Mesothelial cell of epicardium (in vitro differentiated cells): ENCODE measurements at places on chromosomes 11 and 22. TPM values are rescaled to one million over a fixed set of nuclear protein-coding genes. Genes with fewer than 3 reads are reported as not detected.

Gene UNC93B1
- 19.0 to 23.7 TPM (median 20.4 TPM) in 3 replicates for total RNA-seq

DNA sequence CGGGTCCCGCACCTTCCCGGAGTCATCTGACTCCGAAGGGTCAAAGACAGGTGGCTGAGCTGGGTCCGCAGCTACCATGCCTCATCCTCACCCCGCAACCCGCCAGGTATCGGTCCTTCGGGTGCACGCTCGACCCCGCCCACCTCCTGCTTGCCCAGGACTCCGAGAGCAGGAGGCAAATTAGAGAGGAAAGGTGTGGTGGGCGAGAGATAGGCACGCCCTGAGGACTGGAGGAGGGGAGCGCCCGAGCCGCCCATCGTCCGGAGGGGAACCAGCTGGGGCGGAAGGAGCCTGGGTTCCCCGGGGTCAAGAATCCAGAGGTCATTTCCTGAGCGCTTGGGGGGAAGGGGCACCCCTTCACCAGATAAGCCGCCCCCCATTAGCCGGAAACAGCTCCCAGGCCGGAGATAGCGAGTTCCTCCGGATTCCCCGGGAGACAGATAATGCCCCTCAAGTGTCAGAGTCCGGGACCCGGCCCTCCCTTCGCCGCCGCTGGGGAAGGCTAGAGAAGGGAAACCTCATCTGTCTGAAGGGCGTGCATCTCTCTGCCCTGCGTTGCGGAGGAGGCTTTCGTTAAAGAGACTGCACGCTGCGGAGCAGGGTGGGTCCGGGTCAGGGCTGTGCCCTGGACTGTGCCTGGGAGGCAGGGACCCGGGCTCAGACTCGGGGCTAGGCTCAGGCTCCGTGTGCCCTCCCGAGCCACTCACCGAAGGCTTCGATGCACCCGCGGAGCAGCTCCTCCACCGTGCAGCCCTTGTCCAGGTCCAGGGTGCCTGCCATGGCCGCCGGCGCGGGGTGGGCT is 1.7 kb downstream of the RASGRP2 start:
- no peak for DNase-seq
- peaks cover 16% of the 10 kb centered on the region for H3K4me1 ChIP-seq
- no peak overlapping the region for H3K27ac ChIP-seq
- H3K36me3 ChIP-seq: no peaks in the 10 kb centered on the region
- H3K4me3 ChIP-seq: peak overlapping the region; percentile 31
- H3K27me3 ChIP-seq: peaks cover 73% of the 10 kb centered on the region

Gene CCDC188
- total RNA-seq: not detected in 3 replicates

Gene OR51I1
- total RNA-seq: 0.50 to 0.93 TPM (median 0.63 TPM) in 3 replicates

GRCh38 chr11:116471608-116472256 is 301.1 kb downstream of the BUD13 start:
- H3K27ac ChIP-seq: peak overlapping the region; percentile 76
- no peak for DNase-seq
- no peaks in the 10 kb centered on the region for H3K36me3 ChIP-seq
- H3K27me3 ChIP-seq: peaks cover 11% of the 10 kb centered on the region

DNA sequence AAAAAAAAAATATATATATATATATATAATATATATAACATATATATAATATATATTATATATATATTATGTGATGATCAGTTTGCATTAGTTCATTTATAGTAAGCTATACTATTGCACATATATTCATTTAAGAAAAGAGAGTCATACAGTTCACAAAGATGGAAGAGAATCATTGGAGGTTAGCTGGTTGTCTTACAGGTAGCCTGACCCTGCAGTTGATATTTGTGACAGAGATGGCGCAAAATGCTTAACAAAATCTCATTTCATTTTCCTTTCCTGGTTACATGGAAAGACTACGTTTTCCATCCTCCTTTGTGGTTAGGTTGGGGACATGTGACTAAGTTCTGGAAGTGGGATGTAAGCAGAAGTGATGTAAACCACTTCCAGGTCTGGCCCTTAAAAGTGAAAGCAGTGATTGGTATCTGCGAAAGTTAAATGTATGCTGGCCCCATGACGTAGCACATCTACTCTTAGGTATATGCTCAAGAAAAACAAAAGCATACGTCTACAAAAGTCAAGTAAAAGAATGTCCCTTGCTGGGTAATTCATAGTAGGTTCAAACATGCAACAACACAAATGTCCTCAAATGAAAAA is 7.2 kb upstream of the TMEM135 start:
- no peak for DNase-seq
- no peaks in the 10 kb centered on the region for H3K27me3 ChIP-seq
- H3K4me3 ChIP-seq: no peak overlapping the region
- H3K4me1 ChIP-seq: peaks cover 9% of the 10 kb centered on the region
- H3K27ac ChIP-seq: no peak overlapping the region
- H3K36me3 ChIP-seq: peaks cover 3% of the 10 kb centered on the region
